ENCODE measurements at places on chromosomes 5 and 9.

DNA sequence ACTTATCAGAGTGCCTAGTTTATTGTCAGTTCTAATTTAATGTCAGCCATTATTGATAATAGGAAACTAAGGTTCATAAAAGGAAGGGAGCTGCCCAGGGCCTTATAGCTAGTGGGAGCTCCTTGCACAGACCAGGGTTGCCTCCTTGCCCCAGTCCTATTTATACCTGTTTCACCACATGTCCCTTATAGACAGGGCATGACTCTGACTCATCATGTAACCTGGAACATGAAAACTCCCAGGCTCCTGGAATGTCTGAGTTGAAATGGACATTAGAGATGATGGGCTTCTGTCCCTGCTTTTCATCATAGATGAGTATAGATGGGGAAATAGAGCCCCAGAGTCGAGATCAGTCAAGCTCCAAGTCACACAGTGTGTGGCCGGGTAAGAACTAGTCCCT lies 21.1 kb downstream of the FAT2 start:
- no peak for DNase-seq

DNA sequence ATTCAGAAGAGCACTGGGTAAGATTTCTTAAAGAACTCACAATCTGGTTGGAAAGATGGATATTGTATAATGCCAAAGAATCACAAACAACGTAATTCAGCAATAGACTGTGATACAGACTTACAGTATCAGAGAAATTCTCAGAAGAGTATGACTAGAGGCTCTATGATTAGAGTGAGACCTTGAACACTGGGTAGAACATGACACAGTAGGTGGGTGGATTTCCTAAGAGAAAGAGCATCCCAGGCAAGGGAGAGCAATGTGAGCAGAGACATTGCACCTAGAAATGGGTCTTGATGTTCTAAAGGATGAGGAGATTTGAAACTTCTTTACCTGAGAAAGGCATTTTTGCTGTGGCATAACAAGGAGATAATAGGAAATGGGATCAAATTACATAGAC lies 27.3 kb upstream of the CAST start:
- no peak for DNase-seq

- no peak for DNase-seq
Observed at GRCh38 chr5:35152733-35153132, 77.6 kb downstream of the PRLR start.

DNA sequence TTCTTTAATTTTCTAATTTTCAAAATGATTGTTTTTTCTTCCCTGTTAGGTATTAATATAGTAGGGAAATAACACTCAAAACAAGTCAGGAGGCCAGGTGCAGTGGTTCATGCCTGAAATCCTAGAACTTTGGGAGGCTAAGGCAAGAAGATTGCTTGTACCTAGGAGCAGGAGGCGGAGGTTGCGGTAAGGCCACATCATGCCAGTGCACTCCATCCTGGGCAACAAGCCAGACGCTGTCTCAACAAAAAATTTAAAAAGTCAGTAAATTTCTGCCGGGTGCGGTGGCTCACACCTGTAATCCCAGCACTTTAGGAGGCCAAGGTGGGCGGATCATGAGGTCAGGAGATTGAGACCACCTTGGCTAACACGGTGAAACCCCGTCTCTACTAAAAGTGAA lies 10.2 kb upstream of the CDK7 start:
- DNase-seq: no peak

DNA sequence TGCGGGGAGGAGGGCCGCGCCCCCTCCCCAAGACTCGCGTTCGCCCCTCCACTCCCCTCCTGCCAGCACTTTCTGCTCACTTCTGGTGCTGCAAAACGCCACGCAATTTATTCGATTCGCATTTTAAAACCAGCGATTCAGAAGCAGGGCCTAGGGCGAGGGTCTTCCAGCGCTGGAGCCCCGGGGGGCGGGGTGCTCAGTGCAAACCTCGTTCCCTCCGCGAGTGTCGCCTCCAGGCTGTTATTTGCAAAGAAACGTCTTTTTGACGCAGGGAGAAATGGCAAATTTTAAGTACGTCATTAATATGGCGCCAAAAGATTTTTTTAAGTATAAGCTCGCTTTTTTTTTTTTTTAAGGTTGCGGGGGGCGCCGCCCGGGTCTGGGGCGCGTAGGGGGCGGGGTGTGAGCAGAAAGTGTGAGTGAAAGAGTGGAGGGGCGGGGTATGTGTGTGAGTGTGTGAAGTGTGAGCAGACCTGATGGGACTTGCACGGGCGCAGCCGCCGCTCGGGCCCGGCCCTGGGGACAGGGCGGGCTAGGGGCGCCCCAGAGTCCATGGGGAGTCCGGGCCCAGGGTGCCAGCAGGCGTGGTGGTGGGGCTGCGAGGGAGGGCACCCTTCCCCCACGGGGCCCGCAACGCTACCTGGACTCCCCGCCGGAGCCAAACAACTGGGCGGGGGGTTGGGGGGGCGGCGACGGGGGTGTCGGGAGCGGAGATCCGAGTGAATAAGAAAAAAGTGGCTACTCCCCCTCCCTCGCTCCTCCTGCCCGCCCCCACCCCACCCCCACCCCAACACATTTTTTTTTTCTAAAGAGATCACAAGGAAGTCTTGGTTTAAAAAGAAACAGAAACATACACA lies at the start of gene JADE2:
Gene JADE2 (plus strand): TSS at position 845 of the 857 bp plus-strand sequence. CDS start 10,188 bp downstream, outside the sequence.
- DNase-seq: no peak

- no peak for DNase-seq
Observed at GRCh38 chr5:168752416-168753190, 173.4 kb upstream of the PANK3 start.

- no peak for DNase-seq
Observed at GRCh38 chr5:108561416-108562204, 179.7 kb upstream of the FBXL17 start.

- no peak for DNase-seq
Observed at GRCh38 chr5:45697201-45697600, 1.0 kb upstream of the HCN1 start.

GRCh38 chr5:69049796-69050195 lies 44.0 kb upstream of the SLC30A5 start:
- no peak for DNase-seq

- DNase-seq: no peak
Observed at GRCh38 chr5:94017579-94017978, 276.2 kb upstream of the POU5F2 start.

GRCh38 chr9:127506814-127507750 lies 55.8 kb downstream of the LRSAM1 start:
- DNase-seq: no peak

DNA sequence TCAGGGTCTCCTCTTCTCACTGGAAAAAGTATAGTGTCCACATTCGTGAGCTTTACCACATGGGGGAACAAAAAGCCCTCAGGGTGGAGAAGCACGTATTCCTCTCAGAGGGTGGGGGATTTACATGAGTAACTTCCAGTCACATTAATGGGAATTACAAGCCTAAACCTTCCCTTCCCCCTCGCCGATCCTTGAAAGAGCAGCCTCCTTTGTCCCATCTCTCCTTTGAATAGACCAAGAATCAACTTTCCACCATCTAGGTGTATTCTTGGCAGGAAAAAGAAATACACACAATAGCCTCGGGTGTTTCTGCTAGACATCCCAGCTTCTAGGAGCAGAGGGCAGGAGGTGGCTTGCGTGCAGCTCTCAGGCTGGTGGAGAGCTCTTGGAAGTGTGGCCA lies 144.4 kb downstream of the ZNF462 start:
- DNase-seq: no peak

DNA sequence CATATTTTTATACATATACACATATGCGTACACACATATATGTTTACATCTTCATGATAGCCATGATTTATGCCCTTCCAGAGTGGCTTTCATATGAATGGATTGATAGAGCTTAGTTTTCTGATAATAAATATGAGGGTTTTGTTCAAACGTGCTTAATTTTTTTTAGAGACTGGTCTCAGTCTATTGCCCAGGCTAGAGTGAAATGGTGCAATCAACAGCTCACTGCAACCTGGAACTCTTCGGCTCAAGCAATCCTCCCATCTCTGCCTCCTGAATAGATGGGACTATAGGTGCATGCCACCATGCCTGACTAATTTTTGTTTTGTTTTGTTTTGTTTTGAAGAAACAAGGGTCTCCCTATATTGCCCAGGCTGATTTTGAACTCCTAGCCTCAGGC lies 48.6 kb upstream of the ZSWIM6 start:
- DNase-seq: no peak

GRCh38 chr5:177036921-177037320 lies 14.4 kb downstream of the ZNF346 start:
- DNase-seq: no peak

GRCh38 chr9:126421567-126422428 lies 95.2 kb downstream of the MVB12B start:
- no peak for DNase-seq

GRCh38 chr9:15191378-15191777 lies 115.6 kb downstream of the TTC39B start:
- DNase-seq: no peak

GRCh38 chr9:38059233-38059936 lies 9.6 kb downstream of the SHB start:
- DNase-seq: no peak

DNA sequence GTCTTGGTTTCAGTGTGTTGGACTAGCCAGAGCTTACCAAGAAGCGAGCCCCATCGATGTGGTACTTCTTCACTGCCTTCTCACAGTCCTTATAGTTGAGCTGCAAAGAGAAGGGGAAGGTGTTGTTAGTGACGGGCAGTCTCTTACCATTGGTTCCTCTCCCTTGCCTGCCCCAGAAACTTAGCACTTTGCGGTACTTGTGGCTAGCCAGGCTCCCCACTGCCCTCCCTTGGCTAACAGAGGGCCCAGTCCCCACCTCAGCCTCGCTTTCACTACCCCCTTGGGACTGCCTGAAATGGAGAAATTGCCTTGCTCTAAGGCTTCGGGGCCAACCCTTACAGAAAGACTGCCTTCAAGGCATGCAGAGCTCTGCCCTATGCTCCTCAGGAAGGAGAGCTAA lies 4.3 kb downstream of the LCP2 start:
- DNase-seq: no peak

GRCh38 chr5:68464424-68464823 lies 248.9 kb downstream of the PIK3R1 start:
- DNase-seq: no peak

GRCh38 chr5:4735261-4735660 lies 404.9 kb upstream of the ADAMTS16 start:
- no peak for DNase-seq

DNA sequence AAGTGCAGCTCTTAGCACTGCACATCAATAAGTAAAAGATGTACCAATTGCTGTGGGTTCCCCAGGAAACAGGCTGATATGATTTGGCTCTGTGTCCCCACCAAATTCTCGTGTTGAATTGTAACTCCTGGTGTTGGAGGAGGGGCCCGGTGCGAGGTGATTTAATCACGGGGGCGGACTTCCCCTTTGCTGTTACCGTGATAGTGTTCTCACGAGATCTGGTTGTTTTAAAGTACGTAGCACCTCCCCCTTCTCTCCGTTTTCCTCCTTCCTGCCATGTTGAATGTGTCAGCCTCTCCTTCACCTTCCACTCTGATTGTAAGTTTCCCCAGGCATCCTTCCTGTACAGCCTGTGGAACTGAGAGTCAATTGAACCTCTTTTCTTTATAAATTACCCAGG lies 93.2 kb upstream of the ACTBL2 start:
- DNase-seq: no peak

- no peak for DNase-seq
Observed at GRCh38 chr5:14206028-14206725, 63.0 kb downstream of the TRIO start.

GRCh38 chr9:25396828-25397227 lies 281.4 kb downstream of the TUSC1 start:
- DNase-seq: no peak

GRCh38 chr5:169433221-169433651 lies 132.3 kb upstream of the SLIT3 start:
- no peak for DNase-seq

GRCh38 chr5:34003941-34004340 lies 3.9 kb downstream of the AMACR start:
- DNase-seq: no peak

DNA sequence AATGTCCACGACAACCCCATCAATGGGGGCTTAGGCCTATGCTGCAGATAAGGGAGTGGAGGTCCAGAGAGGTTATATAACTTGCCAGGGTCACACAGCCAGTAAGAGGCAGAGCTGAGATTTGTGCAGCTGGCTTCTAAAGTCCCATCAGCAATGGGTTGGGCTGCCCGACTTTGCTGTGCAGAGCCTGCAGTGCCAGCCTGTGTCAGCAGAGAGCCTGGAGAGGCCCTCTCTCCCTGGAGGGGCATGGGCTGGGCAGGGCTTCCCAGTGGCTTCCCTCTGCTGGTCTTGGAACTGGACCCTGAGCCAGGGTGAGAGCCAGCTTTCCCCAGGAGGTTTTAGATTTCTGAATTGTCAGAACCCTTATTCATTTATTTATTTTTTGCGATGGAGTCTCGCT lies 77.2 kb upstream of the RAPGEF1 start:
- no peak for DNase-seq

DNA sequence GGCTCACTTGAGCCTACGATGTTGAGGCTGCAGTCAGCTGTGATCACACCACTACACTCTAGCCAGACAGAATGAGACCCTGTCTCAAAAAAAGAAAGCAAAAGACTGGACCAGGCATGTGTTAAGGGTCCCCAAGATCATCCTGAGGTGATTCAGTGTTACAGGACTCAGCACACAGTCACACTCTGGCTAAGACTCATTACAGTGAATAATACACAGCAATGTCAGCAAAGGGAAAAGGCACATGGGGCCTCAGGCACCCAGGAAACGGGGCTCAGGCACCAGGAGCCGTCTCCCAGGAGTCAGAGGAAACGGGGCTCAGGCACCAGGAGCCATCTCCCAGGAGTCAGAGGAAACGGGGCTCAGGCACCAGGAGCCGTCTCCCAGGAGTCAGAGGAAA lies 39.2 kb upstream of the NRARP start:
- DNase-seq: no peak

GRCh38 chr9:32603914-32604852 lies 31.2 kb upstream of the NDUFB6 start:
- no peak for DNase-seq

DNA sequence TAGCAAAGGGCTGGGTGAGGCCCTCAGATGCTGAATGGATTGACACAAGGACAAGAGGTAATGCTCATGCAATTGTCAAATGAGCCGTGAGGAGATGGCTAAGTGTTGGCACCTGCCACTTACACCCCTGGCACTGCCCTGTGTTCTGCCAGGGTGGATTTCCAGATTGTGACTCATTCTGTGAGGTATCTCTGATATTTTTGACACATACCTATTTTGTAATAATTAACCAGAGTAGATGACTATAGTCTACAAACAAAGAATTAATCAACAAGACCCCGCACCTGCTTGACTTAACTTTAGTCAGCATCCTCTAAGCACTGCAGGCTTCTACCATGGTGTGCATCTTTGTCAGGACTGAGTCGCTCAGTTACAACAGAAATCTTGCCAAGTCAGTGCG lies 200.8 kb downstream of the DIRAS2 start:
- no peak for DNase-seq

- DNase-seq: no peak
Observed at GRCh38 chr5:59212596-59212995, 629.7 kb downstream of the RAB3C start.
